ENCODE measurements at places on chromosomes 5 and 9.

DNA sequence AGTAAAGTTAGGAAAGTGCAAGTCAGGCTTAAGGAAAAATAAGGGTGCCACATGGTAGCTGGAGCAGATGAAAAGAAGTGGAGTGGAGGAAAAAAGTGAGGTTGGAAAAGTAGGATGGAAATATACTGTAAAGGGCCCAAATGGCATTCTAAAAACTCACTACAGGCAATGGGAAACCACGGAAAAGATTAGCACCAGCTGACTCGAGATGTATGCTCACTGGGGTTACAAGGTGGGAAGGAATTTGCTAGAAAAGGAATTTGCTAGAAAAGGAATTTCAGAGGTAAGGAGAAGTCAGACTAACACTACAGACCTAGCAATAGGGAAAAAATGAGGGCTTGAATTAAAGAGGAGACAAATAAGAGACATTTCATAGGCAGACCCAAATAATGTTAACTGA is 3.6 kb downstream of the PSMD5 start:
- DNase-seq = no peak

GRCh38 chr5:165134155-165134554 is 1628.7 kb downstream of the MAT2B start:
- DNase-seq = no peak

DNA sequence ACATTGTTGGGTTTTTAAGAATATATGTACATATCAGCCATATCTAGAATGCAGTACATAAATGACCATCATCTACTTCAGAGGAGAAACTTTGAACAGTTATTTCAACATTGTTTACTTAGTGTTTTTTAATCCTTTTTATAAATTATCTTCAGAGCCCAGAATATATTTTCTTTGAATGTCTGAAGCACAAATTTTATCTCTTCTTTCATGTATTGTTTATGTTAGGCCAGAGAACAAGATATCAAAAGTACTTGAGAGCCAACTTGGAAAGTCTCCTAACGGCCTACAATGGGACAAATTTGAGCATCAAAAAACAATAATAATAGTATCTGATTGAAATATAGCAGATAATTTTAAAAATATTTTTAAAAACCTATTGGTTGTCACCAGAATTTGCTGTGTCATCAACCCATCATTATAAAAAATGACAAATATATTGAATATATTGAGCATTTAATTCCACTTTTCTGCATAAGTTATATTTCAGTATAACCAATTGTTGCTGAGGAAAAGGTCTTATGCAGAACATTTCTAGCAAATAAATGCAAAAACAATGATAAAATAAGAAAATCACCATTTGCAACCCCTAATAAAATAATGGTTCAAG is 67.5 kb upstream of the CCNG1 start:
- no peak for DNase-seq

DNA sequence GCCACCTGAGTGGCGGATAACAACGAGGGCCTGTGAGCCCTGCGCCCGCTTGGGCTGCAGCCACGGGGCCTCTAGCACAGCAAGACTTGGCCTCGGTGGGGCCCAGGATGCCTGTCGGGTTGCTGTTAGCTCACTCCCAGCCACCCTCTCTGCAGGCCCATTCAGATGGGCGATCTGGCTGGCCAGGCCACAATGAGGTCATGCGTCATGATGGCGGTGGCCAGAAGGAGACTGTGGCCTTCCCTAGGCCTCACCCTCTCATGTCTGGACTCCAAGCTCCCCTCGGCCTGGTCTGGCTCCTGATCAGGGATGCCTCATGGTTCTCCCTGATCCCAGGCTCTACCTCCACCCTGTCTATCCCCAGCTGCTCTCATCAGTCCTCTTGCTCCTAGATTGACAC is 19.0 kb upstream of the TCOF1 start:
- DNase-seq = no peak

DNA sequence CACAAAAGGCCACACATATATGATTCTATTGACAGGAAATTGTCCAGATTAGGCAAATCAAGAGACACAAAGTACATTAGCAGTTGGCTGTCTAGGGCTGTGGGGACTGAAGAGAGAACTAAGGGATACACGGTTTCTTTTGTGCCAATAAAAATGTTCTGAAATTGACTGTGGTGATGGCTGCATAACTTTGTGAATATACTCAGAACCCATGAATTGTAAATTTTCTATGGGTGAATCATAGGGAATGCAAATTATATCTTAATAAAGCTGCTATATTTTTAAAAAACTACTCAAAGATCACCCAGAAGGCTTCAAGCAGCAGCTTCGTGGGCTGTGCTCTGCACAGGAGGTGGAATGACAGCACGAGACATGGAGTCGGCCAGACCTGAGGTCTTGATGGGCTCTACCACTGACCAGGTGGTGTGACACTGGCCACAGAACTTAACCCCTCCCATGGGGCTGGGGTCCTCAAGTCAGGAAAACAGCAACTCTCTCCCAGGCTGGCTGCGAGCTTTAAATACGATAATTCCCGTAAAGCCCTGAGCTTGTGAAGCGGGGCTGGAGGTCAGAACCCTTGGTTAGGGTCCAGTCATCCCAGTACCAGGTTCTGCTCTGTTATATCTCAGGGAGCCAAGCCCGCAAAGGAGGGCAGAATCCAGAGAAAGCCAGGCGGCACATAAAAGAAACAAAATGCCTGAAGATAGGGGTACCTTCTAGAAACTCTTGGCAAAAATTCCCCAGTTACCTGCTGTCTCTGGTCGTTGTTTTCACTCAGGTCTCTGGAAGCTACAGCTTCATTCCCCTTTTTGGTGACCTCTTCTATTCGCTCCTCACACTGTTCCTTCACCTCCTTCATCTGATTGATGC is 59.1 kb downstream of the GOLM1 start:
- no peak for DNase-seq

- DNase-seq = no peak
These were observed 16.8 kb downstream of the TNFSF15 start for GRCh38 chr9:114789006-114789405.

GRCh38 chr5:73668017-73668416 is 42.0 kb downstream of the ARHGEF28 start:
- no peak for DNase-seq

DNA sequence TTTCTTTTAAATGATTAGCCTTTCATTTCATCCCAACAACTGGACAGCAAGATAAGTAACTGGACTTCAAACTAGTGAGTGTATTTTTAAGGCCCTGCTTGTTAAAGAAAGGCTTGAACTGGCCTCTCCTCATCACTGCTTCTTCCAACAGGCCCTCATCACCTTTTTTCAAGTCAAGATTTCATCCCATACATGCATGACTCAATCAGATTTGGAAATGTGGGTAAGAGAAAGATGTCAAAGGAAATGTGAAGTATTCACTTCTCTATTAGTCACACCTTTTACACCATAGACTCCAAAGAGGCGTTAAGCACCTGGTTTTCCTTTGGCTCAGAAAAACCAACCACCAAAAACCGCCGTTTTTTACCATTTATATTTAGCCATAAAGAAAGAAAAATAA is 4.9 kb downstream of the NR4A3 start:
- DNase-seq = no peak

GRCh38 chr9:126515001-126515872 is 98.5 kb upstream of the LMX1B start:
- DNase-seq = no peak

- DNase-seq = no peak
These were observed 103.3 kb downstream of the SREK1 start for GRCh38 chr5:66247176-66247960.

DNA sequence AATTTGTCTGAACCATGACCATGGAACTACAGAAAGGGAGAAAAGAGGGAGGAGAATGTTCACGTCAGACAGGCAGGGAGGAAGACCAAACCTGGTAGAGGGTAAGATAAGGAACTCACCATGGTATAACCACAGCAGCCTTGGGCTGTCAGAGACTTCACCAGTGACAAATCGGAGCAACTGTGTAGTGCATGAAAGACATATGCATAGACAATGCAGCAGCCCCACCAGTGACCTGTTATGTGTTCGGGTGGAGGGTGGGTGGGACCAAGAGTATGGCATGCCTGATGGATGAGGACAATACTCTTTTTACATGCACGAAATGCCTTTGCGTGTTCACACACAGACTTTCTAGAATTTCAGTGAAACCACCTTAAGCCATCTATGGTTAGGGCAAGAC is 221.8 kb upstream of the RASEF start:
- no peak for DNase-seq

DNA sequence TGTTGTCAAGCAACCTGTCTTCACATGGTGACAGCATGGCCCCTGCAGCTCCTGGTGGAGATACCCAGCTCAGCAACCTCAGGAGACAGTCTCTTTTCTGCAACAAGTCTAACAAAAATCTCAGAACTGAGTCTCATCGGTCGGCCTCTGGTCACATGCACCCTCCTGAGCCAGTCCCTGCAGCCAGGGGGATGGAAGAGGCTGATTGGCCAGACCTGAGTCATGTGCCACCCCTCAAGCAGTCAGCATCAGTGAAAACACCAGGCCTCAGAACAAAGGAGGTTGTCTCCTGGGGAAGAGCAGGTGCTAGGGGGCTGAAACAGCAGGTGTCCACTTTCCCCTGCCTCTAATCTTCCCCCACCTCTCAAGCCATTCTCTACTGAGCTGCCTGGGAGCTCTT is 54.4 kb downstream of the SMIM23 start:
- DNase-seq = no peak

DNA sequence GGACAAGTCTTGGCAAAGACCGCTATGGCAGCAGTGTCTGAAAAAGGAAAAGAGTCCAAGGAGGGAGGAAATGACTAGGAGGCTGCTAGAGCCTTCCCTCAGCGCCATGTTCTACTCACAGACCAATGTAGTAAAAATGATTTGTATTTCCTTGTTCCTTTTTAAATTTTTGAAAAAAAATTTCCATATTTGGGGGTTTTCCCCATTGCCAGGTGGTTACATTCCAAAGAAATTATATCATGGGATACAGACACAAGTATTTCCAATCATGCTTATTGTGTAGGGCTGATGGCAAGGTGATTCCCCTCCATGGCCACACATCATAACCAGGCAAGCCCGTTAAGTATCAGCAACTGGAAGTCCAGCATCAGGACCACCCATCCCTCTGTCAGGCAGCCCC is 138.2 kb downstream of the PIP5K1B start:
- no peak for DNase-seq

DNA sequence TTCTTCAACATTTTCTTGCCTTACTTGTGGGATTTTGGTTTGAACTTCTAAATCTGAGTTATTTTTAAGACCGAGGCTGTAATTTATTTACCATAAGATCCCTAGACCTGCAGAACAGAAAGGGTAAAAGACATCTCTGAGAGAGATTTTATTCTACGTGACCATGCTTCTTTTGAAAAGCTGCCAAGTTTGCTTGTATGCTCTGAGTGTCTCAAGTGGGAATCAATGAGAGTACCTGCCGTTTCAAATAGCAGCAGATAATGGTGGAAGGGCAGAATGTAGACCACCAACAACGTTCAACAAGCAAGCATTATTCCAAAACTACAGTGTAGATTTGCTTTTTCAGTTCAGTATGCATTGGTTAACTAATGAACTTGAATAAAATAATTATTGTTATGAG is 108.6 kb upstream of the MINAR2 start:
- no peak for DNase-seq

- DNase-seq = no peak
These were observed 36.0 kb upstream of the OLFM1 start for GRCh38 chr9:135051316-135052038.

GRCh38 chr5:43635374-43635773 is 32.4 kb downstream of the NNT start:
- no peak for DNase-seq

- no peak for DNase-seq
These were observed 63.7 kb downstream of the SLC1A1 start for GRCh38 chr9:4553951-4554381.

- no peak for DNase-seq
These were observed at the start of gene MAST4 for GRCh38 chr5:66595756-66596635. TSS of gene MAST4 (plus strand) at chr5:66596393. CDS start at chr5:66596656, 263 bp downstream.

DNA sequence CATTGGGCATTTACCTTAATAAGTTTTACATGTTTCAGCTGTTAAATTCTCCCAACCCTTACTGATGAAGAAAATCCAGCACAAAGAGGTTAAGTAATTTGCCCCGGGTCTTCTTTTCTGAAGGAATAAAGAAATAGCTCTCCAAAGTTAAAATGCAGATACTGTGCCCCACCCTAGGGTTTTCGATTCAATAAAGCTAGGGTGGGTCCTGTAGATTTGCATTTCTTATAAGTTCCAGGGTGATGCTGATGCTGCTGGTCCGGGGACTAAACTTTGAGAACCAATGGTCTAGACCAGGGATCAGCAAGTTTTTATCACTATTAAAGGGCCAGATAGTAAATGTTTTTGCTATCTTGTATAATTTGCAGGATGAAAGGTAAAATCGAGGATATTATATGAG is 156.7 kb downstream of the ADAMTS12 start:
- DNase-seq = no peak

DNA sequence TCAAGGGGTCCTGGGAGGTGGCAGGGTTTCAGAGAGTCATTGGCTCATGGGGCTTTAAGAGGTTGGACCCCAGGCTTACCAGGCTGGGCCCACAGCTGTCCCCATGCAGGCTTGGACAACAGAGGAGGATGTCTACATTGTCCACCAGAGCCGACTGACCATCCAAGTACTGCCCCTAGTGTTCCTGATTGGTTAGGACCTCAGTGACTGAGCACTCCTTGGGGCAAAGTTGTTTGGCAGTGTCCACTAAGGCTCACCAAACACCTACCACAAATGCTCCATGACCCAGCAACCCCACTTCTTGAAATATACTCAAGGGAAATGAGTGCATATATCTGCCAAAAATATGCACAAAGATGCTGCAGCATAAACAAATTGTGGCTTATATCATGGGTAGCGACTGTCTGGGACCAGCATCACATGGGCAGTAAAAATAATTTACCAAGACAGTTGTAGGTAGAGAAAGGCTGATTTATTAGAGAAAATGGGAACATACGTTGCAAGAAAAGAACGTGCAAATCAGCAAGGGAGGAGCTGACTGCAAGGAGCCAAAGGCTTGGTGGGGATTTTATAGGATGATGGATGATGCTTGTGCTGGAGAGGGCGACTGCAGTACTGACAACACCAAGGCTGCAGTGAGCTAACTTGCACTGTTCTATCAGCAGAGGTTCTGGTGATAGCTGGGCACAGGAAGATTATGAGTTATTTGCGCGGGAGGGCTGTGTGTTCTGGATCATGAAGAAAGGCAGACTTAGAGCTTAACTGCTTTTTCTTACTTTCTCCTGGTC is 265.2 kb downstream of the GADD45G start:
- no peak for DNase-seq

GRCh38 chr9:93061260-93061751 is 2.8 kb downstream of the SUSD3 start:
- no peak for DNase-seq

- no peak for DNase-seq
These were observed 20.9 kb downstream of the ZBED3 start for GRCh38 chr5:77066184-77066583.

DNA sequence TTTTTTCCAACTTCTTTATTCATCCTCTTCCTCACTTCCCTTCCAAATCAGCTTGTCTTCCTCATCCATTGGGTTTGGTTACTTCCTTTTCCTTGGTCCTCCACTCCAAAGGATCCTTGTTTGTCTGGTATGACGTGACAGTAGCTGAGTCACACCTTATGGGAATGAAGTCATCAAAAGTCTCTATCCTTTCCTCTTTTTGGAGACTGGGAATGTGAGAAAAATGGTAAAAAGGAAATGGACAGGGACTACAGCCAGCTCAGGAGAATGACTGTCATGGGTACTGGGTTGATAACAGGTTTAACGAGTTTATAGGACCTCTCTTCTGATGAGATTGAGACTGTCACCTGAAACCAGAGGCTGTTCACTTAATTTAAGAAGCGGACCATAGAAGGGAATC is 76.2 kb upstream of the MYO10 start:
- no peak for DNase-seq

- DNase-seq = no peak
These were observed 439 bp upstream of the DDX46 start for GRCh38 chr5:134758176-134758503.
